ENCODE measurements at places on chromosomes 6 and 20. TPM values are rescaled to one million over a fixed set of nuclear protein-coding genes. Genes with fewer than 3 reads are reported as not detected.
A peak's percentile ranks its signal among the peaks of the same experiment; 100 is the strongest.

GRCh38 chr6:164897523-164898235, 411.7 kb downstream of the C6orf118 start:
- DNase-seq: no peak

DNA sequence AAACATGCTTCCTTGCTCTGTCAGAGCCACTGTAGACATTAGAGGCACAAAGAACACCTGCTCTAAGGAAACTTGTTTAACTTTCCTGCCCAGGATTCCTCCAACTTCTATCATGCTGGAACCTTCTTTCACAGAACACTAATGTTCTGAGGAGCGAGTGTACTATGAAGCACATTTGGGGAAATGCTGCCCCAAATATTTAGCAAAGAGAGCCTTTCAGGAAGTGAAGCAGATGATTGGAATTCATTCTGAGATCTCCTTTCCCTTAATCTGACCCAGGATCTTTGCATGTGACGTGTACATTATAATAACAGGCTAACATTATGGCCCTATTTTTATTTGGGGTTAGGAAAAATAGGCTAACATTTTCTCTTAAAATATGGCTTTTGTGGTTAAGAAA, 21.0 kb upstream of the FYN start:
- peak; percentile 54 for DNase-seq

DNA sequence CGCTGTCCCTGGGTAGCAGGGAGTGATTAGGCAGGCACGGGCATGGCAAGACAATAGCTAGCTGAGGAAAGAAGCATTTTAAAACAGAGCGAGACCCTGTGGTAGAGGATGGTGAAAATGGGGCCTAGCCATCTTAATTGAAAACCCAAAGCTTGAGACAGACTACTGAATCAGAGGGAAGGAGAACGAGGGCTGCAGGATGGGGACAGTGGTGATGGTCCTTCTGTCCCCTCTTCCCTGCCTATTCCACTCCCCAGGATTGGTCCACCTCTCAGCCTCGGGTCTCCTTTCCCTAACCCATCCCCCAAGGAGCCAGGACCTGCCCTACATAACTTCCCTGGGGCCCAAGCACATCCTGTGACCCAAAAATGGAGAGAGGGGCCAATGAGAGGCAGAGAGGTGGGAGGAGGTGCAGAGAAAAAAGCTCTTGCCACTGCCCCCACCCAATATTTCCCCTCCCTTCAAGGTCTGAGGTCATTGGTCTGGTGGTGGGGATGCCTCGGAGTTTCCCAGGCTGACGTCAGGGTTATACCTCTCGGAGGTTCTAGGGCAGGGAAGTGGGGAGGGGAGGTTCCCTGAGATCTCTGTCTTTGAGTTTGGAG, 884 bp upstream of the CUTA start:
- no peak for DNase-seq

Gene GABBR1
- 11.7 TPM for total RNA-seq

DNA sequence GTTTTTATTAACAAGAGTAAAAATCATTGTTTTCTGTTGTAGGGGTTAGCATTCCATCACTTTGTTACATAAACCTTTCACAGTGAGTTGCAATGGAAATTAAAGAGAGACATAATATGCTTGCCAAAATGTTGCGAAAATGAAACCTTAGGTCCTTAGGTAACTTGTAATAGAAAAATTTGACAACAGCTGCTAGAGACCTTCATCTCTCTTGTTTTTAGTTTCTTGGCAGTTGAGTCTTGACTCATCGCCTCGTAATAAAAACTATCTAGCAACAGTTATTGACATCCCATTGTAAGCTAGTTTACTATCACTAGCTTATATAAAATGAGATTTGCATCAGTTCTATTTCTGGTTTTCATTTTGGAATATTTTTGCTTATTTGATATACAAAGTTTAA, 179.0 kb upstream of the MMS22L start:
- peak; percentile 1 for DNase-seq

DNA sequence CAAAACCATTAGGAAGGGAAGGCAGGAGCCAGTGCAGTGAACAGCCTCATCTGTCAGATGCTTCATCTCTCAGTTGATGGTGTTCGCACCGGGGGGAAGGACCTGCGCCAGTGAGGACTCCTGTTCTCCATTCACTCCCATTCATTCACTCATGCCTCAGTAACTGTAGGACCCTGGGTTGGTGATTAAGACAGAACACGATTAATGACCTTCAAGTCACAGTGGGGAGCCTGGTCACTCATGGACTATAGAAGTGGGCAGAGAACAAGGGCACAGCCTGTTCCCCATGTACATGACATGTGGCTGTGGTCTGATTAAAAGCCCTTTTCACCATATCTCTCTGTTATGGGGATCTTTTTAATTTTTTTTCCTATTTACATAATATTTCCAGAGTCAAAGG, 113.3 kb downstream of the RPS12 start:
- no peak for DNase-seq

DNA sequence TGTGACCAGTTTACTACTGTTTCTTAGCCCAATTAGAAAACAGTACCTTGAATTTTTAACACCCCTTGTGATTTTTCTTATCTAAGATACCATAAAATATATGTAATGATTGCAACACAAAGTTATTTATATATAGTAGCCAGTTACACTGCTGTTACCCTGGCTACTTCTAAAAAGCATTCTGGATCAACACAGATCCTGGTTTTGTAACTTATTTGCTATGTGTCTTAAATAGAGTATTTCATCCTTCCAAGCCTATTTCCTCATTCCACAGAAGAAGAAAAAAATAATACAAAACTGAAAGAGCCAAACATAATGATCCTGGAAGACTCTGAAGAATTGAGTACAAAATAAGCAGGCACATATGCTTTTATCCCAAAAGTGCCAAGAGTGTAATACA, 19.0 kb upstream of the GSTA4 start:
- DNase-seq: peak; percentile 75

Gene BPIFB1
- total RNA-seq: not detected

GRCh38 chr6:137911675-137912191, 44.7 kb downstream of the TNFAIP3 start:
- DNase-seq: no peak

- no peak for DNase-seq
These were observed 82.2 kb upstream of the PMEPA1 start for GRCh38 chr20:57791966-57792365.

DNA sequence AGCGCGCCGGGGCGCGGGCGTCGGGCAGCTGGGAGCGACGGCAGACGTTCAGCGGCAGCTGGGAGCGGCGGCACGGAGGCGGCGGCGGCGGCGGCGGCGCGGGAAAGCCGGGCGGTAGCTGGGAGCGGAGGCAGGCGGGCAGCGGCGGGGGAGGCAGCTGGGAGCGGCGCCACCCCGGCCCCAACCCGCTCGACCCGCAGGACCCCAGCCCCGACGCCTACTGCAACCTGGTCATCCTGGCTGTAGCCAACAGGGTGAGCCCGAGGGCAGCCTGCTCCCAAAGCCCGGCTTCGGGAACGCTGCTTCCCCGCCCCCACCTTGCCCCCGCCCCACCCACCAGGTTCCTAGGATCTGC, 8.9 kb downstream of the CCM2L start:
- DNase-seq: no peak

DNA sequence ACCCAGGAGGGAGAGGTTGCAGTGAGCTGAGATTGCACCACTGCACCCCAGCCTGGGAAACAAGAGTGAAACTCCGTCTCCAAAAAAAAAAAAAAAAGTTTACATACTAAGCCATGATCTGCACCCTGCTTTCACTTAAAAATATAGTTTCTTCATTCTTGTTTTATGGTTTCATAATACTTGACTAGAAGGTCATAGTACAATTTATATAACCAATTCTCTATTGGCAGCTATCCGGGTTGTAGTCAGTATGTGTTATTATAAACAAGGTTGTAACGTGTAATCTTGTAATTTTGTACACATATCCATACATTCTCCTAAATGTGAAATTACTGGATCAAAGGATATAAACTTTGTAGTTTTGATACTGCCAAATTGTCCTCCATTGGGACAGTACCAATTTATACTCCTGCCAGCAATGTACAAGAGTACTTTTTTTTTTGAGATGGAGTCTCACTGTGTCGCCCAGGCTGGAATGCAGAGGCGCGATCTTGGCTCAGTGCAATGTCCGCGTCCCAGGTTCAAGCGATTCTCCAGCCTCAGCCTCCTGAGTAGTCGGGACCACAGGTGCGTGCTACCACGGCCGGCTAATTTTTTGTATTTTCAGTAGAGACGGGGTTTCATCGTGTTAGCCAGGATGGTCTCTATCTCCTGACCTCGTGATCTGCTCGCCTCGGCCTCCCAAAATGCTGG, 144.8 kb downstream of the GJA10 start:
- DNase-seq: no peak

- peak; percentile 66 for DNase-seq
These were observed 79.5 kb upstream of the PREP start for GRCh38 chr6:105482227-105482844.

Gene TMEM151B
- total RNA-seq: not detected

DNA sequence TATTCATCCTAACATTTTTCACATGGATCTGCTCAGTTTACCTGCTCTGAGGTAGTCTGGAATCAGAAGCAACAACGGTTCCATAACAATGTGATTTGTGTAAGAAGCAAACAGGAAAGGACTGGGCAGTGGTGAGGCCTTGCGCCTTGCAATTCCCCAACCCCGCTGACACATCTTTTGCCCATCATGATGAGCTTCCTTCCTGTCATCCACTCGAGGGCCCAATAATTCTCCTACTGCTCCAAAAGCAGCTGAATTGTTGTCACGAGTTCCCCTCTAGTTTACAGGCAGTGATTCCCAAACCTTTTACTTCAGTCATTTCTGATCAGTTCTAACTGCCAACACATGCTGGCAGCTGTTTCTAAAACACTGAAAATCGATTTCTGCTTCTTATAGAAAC, 22.9 kb downstream of the STX7 start:
- DNase-seq: peak; percentile 29

DNA sequence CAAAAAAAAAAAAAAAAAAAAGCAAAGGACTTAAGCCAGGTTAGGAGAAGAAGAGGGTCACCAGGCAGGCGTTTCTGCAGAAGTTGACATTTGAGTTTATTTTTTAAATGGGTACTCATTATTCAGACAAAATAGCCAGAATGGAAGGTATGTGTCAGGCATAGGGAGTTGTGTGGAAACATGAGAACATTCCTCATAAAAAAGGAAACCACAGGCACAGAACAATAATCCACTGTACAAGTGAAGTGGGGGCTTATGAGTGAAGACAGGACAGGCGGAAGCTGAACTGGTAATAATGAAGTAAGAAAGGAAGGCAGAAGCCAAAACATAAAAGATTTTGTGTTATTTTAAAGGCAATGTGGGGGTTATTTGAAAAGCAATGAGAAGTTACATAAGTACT, 104.6 kb downstream of the EPB41L2 start:
- no peak for DNase-seq

Measured in fibroblast of the aortic adventitia (primary cell).